Cerebellum (tissue), 4 donors: ENCODE measurements at places on chromosomes 3 and 15. TPM values are rescaled to one million over a fixed set of nuclear protein-coding genes. Genes with fewer than 3 reads are reported as not detected.

Gene DNAH1
- total RNA-seq, result 5.0 TPM

Gene CRYGS
- total RNA-seq, result 3.5 TPM

DNA sequence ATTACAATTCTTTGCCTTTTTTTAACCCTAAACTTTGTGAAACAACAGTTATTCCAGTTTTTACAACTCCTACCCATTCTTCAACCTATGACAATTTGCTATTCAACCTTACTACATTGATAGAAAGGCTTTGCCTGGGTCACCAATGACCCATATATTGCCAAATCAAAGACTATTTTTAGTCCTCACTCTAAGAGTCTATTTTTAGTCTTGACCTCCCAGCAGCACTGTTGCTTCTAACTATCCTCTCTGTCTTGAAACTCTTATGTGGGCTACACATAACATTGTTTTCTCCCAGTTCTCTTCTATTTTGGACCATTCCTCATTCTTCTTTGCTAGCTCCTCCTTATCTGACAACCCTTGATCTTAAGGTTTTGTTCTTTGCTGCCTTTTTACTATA lies 71.4 kb downstream of the C3orf80 start:
- no peak for DNase-seq

DNA sequence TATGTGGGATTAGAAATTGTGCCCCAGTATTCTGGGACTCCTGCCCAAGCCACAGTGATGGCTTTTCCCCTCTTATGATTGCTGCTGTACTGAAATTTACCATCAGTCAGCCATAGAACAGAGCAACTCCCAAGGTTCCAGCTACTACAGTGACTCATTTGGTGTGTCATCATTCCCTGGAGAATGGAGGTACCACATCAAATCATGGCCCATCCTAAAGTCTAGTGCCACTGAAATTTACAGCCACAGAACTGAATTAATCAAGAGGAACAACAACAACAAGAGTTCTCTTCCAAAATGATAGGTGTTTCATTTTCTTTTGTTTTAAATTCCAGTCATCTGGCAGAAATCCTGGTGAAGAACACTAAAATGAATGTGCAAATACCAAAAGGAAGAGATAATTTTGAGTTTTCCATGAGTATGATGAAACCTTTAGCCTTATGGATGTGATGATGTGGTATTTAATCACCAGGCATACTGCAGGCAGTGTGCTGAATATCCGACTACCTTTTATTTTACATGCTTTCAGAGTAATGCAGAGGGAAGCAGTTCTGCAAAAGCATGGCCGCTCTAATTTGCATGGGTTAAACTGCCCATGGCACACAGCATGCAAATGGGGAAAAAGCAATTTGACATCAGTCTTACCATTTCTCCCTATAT lies 75.6 kb upstream of the SLC2A2 start:
- DNase-seq, result no peak

- DNase-seq, result peak; percentile 85
Measured at GRCh38 chr15:78681281-78682003, 40.4 kb upstream of the CHRNB4 start.
